Hypothalamus (tissue), 51 donors: ENCODE measurements at places on chromosomes 12 and 14.

- DNase-seq = no peak
Observed at GRCh38 chr14:24398653-24399446, at the start of gene NYNRIN. Gene NYNRIN (plus strand): TSS chr14:24399003. CDS start chr14:24399247, 244 bp downstream.

GRCh38 chr14:53670701-53671100 lies 285.9 kb downstream of the BMP4 start:
- DNase-seq = no peak

DNA sequence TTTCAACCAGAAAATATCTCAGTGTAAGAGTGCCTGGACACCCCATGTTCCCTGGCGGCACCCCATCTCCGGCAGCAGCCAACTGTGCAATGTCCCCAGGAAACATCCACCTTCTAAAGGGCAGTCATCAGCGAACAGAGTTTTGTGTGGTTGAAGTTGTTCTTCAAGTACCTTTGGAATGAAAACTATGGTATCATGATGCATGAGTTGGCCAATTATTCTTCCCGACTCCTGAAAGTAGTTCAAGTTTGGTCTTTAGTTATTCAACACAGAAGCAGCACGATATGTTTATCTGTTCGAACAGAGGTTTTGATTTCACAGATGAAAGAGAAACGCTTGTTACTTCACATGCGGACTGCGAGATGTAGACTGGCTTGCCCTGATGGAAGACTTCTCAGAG lies 21.1 kb upstream of the TTC7B start:
- no peak for DNase-seq

- no peak for DNase-seq
Observed at GRCh38 chr12:14275886-14276285, 89.6 kb upstream of the ATF7IP start.

DNA sequence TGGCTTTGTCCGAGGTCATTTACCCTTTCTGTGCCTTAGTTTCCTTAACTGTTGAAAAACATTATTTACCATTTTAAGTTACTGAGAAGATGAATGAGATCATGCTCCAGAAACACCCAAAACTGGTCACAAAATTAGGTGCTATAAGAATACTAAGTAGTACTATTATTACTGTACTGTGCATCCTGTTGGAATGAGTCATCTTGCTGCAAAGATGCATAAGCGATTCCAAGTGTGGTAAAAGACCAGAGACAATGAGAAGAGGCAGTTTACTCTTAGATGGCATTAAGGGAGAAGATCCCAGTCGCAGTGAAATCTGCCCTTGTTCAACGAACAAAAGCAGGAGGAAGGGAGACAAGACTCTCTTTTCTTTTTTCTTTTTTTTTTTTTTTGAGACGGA lies 4.2 kb upstream of the PLEKHA5 start:
- no peak for DNase-seq

DNA sequence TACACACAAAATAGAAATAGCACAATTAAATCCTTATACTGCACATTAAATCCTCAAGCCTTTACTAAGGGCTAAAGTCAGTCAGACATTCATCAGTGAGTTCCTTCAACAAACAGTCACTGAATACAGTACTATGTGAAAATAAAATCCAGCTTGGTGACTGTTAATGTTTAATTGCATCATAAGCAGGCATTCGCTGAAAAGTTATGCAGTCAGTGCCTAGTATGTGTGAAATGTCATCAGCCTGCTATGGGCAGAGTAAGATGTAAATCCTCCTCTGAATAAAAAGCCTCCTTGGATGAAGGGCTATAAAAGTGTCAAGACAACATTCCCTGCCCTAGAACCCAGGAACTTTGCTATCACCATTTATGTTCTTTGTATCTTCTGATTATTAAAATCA lies 116.4 kb downstream of the PRICKLE1 start:
- DNase-seq = no peak

DNA sequence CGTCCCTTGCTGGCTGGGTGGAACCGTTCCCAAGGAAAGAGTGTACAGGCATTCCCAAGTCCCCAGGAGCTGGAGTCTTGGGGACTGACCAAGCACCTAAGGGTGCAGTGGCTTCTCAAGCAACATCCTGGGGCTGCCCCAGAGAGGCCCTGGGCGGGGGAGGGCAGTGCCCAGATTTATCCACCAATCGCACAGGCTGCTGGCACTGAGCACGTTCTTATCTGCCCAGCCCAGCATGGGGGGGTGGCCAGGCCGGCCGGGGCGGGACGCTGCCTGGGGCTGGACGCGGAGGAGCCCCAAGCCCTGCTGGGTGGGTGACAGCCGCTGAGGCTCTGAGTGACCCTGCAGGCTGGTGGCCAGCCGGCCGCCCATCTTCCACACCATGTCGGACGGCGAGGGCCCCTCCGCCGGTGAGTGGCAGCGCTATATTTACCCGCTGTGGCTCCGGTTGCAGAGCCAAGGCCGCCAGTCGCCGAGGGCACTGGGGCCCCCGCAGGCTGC lies 53.4 kb downstream of the CYP46A1 start:
- no peak for DNase-seq

- no peak for DNase-seq
Observed at GRCh38 chr12:94140556-94140955, 7.8 kb upstream of the PLXNC1 start.

GRCh38 chr12:111168009-111168900 lies 200.6 kb downstream of the PHETA1 start:
- DNase-seq = no peak

DNA sequence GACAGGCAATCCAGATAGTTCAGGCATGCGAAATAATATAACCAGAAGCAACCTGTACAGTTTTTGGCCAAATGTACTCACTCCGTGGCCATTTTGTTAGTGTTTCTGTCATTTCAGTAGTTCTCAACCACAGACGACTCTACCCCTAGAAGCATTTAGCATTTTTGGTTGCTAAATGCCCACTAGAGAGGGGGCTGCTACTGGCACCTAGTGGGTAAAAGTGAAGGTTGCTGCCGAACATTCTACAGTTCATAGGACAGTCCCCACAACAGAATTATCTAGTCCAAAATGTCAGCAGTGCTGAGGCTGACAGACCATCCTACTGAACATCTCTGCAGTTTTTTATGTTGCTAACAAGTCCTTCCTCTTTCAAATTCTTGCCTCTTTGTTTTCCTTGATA lies 107.4 kb downstream of the TSHR start:
- no peak for DNase-seq

GRCh38 chr14:87676814-87677437 lies 316.1 kb downstream of the GALC start:
- DNase-seq = no peak

DNA sequence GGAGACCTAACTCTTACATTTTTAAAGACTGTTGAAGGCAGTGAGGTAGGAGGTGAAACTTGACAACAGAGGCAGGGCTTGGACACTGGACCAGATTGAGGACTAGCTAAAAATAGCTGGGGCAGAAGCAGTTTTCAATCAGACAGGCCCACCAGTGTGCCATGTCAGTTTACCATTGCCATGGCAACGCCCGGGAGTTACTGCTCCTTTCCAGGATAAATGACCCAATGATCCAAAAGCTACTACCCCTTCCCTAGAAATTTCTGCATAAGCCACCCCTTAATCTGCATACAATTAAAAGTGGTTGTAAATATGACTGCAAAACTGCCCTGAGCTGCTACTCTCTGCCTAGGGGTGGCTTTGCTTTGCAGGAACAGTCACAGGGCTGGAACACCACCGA lies 53.2 kb upstream of the PKP2 start:
- DNase-seq = no peak

DNA sequence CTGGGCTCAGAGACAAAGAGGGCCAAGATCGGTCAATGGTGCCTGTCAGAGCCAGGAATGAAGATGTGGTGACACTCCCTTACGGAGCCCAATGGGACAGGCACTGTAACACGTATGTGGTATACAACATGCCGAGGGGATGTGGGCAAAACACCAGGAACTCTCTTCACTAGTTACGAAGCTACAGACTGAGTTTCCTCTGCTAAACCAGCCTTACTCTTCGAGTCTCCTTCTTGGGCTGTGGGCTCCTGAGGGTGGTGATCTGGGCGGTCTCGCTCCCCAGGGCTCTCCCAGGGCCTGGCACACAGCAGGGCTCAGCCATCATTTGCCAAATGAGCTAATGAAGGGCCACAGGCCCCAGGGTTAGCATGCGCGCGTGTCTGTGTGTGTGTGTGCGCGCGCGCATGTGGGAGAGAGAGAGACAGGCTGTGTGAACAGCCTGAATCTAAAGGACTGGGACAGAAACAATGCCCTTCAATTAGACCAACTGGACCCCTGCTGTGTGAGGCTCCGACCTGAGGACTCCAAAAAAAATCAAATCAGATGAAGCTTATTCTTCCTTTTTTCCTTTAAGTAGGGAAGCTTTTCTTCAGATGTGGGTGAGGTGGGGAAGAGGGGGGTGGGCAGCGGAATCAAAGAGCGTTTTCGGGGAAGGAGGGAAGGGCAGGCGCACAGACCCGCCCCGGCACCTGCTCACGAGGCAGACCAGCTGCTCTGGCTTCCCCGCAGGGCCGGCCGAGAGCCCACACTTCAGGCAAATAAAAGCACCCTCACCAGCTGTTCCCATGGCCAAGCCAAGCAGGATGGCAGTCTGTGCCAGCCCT lies 42.5 kb downstream of the CCDC88C start:
- DNase-seq = no peak

GRCh38 chr12:50117057-50117622 lies 5.1 kb downstream of the COX14 start:
- no peak for DNase-seq

GRCh38 chr12:107027636-107028053 lies 40.7 kb upstream of the MTERF2 start:
- no peak for DNase-seq

DNA sequence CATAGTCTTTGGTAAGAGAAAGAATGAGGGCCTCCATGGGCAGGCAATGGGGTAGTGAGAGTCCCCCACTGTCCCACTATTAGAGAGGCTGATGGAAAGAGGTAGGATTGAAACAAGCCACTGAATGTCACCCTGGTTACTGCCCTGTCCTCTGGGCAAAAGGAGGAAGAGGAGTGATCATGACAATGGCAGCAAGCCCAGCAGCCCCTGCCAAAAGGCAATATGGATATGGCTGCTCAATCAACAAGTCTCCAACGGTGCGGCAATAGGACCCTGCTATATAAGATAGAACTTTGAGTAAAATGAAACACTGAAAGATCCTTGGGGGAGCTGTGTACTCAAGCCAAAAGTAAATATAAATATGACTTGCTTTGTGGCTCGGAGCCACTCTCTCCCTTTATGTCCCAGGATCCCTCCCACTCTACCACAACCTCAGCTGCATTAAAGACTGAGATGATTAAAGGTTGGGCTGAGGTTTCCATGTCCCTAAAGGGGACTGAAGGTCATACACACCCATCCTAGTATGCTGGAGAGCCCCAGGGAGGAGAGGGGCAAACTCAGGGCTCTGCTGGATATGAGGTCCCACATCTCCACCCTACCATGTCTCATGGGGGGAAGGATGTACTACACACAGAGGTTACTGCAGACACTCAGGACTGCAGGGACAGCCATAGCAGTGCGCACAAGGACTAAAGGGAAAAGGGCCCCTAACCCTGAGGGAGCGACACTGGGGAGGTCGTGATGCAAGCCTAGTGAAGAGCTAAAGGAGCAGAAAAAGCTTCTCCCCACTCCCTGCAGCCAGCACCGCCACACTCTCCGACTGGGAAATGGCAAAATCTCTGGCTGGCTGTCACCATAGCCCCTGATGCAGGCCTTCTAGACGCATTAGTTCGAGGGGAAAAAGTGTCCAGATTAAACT lies 5.9 kb downstream of the POMT2 start:
- DNase-seq = no peak

- no peak for DNase-seq
Observed at GRCh38 chr12:104279164-104279563, 24.4 kb upstream of the EID3 start.

- DNase-seq = no peak
Observed at GRCh38 chr14:89146274-89146673, 270.8 kb downstream of the FOXN3 start.

- no peak for DNase-seq
Observed at GRCh38 chr14:82146846-82147245, 613.2 kb upstream of the SEL1L start.

- DNase-seq = no peak
Observed at GRCh38 chr12:76555231-76555767, 4.3 kb downstream of the OSBPL8 start.

- DNase-seq = no peak
Observed at GRCh38 chr12:89890161-89890560, 181.5 kb upstream of the ATP2B1 start.

GRCh38 chr12:116393859-116394650 lies 116.6 kb upstream of the MED13L start:
- DNase-seq = no peak

GRCh38 chr12:111361717-111362576 lies 6.9 kb downstream of the PHETA1 start:
- no peak for DNase-seq

- DNase-seq = no peak
Observed at GRCh38 chr14:55192054-55192621, 753 bp upstream of the DLGAP5 start.

DNA sequence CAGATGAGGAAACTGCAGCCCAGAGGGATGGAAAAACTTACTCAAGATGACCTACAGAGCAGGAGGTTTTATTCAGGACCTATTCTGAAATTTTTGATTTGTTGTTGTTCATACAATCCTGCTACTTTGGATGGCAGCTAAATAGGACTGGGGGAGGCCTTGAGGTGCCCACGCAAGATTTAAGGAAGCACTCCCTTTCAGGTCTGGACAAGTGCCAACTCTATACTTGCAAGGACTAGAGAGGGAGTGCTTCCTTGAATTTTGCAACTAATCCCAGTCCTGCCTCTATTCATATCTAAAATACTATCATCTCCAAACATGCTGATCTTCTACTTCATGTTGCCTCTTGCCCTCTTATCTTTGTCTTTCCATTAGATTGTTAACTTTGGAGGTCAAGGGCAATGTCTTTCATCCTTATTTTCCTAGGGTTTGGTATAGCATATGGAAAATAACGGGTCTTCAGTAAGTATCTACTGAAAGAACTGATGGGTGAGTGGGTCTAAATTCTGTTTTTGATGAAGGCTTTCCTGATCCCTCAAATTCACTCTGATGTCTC lies 28.6 kb upstream of the PPM1H start:
- DNase-seq = no peak

- DNase-seq = no peak
Observed at GRCh38 chr12:41013881-41014642, 174.1 kb upstream of the PDZRN4 start.

DNA sequence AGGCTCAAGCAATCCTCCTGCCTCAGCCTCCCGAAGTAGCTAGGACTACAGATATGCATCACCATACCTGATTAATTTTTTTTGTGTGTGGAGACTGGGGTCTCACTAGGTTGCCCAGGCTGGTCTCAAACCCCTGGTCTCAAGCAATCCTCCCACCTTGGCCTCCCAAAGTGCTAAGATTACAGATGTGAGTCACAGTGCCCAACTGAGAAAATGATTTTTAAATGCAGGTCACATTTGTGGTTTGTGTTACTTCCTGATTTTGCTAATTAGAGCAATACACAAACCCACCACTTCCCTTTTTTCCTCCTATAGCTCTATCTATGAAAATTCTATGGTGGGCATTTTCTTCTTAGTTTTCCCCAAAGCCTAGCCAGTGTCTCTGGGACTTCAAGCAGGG lies 45.5 kb upstream of the TMEM263 start:
- DNase-seq = no peak

- no peak for DNase-seq
Observed at GRCh38 chr12:90854136-90854689, 100.8 kb downstream of the CCER1 start.
